ENCODE measurements at places on chromosomes 11 and 22.

- DNase-seq = peak; percentile 73
Observed at GRCh38 chr11:122209619-122210366, 93.8 kb upstream of the BLID start.

DNA sequence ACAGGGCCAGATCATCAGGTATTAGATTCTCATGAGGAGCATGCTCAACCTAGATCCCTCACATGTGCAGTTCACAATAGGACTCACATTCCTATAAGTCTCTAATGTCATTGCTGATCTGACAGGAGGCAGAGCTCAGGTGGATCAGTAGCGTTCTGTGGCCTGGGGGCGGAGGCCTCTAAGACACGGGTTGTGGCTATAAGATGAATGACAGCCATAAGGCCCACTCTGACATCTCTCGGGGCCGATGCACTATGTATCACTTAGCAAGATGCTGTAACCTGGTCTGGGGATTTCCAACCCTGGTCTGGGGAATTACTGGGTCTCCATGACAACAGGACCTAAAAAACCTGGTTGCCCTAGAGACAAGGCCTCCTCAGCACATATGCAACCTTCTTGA is 932.7 kb downstream of the TBC1D22A start:
- no peak for DNase-seq

- DNase-seq = no peak
Observed at GRCh38 chr11:119156496-119156895, 7.6 kb downstream of the ABCG4 start.

GRCh38 chr11:76181371-76181770 is 24.9 kb downstream of the WNT11 start:
- DNase-seq = no peak

GRCh38 chr11:68082481-68082880 is 38.7 kb downstream of the CHKA start:
- no peak for DNase-seq

- no peak for DNase-seq
Observed at GRCh38 chr22:40220316-40221054, 42.8 kb downstream of the TNRC6B start.

GRCh38 chr11:82308979-82309378 is 424.7 kb downstream of the FAM181B start:
- DNase-seq = no peak

GRCh38 chr11:65559951-65560537 is 1.9 kb upstream of the LTBP3 start:
- peak; percentile 65 for DNase-seq

- DNase-seq = no peak
Observed at GRCh38 chr22:25896098-25896497, 154.1 kb downstream of the MYO18B start.

DNA sequence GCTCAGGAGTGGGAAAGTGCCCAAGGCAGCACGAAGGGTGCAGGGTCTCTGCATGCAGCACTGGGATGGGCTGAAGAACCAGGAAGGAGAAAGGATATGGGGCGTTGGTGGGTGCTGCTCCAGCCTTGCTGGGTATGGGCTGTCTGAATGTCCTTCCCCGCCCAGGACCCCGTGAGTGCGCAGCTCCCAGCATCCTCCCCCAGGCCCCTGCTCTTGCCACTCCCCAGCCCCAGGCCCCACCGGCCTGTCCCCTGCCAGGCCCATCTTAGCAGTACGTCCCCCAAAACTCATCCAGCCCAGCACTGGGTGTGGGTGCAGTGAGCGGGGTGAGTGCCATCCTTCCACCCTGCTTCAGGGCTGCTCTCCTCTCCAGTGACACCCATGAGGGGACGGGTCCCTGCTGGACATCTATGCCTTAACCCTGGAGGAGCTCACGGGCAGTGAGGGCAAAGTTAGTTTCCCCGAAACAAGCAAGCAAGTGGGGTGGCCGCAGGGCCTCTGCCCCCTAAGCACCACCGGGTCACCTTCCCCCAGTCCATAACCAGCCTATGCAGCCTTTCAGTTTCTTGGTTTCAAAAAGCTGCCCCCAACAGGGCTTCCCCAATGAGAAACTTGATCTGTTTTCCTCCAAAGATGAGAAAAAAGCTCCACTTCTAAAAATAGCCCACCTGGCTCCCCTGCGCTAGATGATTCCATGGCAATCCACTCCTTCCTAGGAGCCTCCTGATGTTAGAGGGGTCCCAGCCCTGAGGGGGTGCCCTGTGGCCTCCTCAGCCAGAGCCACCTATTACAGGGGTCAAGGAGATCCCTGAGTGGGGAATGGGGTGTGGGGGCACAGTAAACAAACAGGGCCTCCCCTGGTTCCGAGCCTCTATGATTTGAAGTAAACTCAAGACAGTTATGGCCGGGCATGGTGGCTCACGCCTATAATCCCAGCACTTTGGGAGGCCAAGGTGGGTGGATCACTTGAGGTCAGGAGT is 103.8 kb downstream of the MORC2 start:
- DNase-seq = no peak

DNA sequence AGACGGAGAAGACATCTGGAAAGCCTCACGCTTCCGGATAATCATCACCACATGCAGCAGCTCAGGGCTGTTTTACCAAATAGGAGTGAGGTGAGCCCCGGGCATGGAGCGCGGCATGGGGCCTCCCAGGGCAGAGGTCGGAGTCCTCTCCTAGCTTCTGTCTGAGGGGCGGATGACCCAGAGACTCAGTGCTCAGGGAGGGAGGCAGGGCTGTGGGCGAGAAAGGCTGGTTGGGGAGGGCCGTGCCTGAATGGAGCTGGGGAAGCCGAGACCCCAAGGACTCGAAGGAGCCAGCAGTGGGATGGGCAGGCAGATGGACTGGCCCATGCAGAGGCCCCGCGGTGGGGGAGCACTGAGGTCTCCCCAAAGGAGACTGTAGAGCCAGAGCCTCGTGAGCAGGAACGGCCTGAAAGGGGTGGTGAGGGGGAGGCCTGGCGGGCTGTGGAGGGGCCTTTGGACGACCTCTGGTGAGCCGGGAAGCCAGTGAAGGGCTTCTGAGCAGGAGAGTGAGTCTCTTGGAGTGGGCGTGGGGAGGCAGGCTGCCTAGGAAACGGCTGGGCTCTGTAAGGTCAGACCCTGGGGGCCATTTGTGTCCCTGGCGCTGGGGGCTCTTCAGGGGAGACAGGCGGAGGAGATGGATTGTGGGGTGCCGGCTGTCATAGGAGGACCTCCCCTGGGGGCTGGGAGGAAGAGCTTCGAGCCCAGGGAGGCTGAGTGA is 24.7 kb upstream of the PANX2 start:
- no peak for DNase-seq

DNA sequence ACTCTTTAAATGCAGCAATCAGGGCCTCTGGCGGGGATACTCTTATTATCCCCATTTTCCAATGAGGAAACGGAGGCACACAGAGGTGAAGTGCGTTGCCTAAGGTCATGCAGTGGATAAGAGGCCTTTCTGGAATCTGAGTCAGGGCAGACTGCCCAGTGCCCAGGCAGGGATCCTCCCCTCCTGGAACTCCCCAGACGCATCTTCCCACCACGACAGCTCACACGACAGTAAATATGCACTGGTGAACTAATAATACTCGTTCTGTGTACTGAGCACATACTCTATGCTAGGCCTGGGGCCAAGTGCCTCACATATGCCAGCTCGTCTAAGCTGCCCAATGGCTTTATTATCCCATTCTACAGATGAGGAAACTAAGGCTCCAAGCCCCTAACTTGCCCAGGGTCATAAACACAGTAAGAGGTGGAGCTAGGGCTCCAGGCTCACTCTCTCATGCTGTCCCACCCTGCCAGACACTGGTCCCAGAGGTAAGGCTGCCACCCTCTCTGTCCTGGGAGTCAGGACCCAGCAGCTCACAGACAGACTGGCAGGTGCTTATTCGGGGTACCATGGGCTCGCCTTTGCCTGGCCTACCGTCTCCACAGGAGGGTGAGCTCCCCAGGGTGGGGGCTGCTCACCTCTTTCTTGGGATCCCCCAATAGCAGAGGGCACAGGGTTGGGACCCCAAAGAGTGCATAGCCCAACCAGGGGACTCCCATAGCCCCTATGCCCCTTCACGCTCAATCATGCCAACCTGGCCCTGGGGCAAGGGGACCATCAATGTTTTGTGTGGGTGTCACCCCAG is 2.3 kb downstream of the IL2RB start:
- no peak for DNase-seq

- DNase-seq = no peak
Observed at GRCh38 chr11:130157840-130158239, 1.7 kb upstream of the ST14 start.

DNA sequence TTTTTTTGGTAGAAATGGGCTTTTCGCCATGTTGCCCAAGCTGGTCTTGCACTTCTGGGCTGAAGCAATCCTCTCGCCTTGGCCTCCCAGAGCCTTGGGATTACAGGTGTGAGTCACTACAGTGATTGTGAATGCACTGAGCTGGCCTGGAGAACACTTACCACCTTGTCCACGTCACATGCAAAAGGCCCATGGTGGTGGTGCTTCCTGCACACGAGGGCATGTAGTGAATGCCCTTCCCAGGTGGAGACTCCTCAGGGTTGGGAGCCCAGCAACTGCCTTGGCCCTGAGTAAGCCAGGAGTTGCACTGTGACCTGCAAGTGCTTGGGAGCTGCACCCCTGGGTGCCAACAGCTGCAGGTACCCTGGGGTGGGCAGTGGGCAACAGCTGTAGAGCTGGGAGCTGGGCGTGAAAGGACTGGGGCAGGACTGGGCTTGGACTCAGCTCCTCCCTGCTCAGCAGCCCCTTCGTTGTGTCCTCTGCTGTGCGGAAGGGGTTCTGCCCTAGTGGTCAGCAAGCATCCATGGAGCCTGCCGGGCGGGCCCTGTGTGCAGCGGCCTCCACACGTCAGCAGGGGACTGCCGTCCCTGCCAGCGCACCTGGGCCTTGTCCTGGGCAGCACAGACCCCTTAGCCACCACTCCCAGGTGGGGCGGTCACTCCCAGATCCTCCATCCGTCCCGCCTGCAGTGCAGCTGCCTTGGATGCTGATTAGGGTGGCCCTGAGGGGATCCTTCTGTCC is 9.3 kb upstream of the ADORA2A start:
- no peak for DNase-seq

- DNase-seq = no peak
Observed at GRCh38 chr11:44136176-44136945, 40.9 kb downstream of the EXT2 start.

GRCh38 chr11:43644621-43645299 is 35.8 kb upstream of the HSD17B12 start:
- peak; percentile 1 for DNase-seq

DNA sequence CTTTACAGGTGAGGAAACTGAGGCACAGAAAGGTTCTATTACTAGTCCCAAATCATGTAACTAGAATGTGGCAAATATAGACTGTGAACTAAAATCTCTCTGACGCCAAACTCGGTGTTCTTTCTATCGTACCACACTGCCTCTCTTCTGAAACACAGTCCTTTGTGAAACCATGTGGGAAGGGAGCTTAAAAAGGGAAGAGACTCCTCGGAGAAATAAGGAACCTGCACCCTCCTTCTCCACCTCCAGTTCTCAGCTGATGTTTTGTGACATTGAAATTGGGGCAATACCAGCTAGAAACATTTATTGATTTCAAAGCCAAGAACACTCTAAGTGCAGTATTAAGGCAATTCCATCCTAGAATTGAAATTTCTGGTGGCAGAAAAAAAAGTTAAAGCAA is 76.4 kb upstream of the DRD2 start:
- no peak for DNase-seq

DNA sequence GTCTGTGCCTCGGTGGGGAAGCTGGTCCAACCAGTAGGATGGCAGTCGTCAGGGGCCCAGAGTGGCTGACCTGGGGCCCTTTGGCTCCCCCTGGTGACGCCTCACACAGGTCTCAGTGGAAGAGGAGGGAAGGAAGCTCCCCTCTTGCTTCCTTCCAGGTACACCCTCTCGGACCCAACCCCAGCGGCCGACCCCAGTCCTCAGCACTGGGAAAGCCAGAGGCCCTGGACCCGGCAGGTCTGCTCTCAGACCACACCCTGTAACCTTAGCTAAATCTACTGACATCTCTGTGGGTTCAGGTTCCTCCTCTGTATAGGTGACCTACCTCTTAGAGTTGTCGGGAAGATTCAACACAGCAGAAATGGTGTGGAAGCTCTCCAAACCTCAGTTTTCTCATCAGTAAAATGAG is 3.4 kb upstream of the SCUBE1 start:
- DNase-seq = no peak

GRCh38 chr11:4480577-4481239 is 1.7 kb upstream of the OR52K1 start:
- no peak for DNase-seq

- no peak for DNase-seq
Observed at GRCh38 chr11:3050386-3051195, 6.6 kb downstream of the CARS1 start.

GRCh38 chr11:60040109-60040508 is at the start of gene OOSP2:
Gene OOSP2 (plus strand): TSS chr11:60040409. CDS start chr11:60040460, 51 bp downstream.
- no peak for DNase-seq

GRCh38 chr11:86255896-86256295 is 11.3 kb downstream of the EED start:
- no peak for DNase-seq

DNA sequence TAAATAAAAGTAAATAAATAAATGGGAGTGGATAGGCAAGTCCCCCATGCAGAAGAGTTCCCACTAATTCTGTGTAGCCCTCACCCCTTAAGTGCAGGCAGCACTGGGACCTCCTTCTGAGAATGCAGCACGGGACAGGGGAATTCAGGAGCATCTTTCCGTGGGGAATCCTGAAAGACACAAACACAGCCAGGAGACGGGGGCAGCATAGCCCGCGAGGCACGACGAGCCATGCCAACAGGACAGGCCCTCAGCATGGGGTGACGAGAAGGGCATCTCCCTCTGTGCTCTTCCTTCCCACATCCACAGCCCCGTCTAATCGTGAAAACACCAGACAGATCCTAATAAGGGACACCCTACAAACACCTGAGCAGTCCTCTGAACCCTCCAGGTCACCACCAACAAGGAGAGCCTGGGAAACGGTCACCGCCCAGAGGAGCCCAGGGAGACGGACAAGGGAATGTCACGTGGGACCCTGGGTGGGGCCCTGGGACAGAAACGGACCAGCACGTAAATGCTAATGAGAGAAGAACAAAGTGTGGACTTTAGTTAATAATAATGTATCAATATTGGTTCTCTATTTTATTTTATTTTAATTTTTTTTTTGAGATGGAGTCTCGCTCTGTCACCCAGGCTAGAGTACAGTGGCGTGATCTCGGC is 6.8 kb downstream of the KRTAP5-5 start:
- DNase-seq = no peak

GRCh38 chr11:120256178-120256577 is 16.2 kb downstream of the POU2F3 start:
- DNase-seq = no peak

DNA sequence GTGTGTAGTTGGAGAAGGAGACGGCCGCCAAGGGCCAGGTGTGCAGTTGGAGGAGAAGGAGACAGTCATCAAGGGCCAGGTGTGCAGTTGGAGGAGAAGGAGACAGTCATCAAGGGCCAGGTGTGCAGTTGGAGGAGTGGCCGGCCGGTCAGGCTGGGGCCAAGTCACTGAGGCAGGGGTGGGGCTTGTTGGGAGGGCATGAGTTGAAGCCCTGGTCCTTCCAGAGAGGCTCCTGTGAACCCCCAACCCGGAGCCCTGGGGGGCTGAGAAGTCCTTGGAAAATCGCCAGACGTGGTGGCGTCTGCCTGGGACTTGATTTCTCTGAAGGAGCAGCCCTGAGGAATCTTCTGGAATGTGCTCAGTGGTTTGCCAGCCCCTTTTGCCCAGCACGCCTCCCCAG is 1320.5 kb downstream of the BRD1 start:
- DNase-seq = no peak

GRCh38 chr22:29487426-29487986 is 7.5 kb downstream of the NEFH start:
- DNase-seq = no peak

- DNase-seq = no peak
Observed at GRCh38 chr11:75154646-75155569, 4.0 kb downstream of the SLCO2B1 start.

All from HFFc6 (cell line).